ENCODE measurements at places on chromosomes 6 and 20.
A peak's percentile ranks its signal among the peaks of the same experiment; 100 is the strongest.

GRCh38 chr20:32490942-32491763 is 94.0 kb downstream of the NOL4L start:
- no peak for DNase-seq

DNA sequence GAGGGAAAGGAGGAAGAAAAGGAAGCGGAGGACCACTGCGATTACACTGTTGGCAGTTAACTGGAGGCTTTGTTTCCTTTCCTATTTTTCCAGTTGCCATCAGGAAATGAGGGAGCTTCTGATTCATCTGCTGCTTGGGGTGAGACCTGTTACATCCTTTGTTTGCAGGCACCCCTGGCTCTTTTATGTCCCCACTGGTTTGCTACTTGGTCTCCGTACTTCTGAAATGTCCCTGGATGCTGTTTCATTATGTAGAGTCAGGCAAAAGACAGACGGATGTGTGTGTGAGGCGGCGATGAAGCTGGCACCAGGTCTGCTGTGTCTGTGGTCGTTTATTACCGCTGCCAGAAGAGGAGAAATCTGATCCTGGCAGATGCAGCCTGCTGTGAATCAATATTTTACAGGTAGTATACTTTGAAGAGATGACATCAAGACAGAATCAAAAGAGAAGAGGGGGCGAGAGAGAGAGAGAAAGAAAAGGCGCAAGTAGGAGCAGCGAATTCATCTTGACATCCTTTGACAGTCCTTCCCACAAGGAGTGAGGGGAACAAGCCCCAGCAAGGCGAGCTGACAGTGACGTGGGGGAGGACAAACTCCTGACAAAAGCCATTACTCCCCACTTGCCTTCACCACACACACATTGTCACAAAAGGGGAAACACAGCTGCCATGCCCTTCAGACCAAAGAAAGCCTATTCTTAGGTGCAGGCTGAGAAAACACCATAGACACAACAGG is 145.9 kb upstream of the FBXL4 start:
- no peak for DNase-seq

DNA sequence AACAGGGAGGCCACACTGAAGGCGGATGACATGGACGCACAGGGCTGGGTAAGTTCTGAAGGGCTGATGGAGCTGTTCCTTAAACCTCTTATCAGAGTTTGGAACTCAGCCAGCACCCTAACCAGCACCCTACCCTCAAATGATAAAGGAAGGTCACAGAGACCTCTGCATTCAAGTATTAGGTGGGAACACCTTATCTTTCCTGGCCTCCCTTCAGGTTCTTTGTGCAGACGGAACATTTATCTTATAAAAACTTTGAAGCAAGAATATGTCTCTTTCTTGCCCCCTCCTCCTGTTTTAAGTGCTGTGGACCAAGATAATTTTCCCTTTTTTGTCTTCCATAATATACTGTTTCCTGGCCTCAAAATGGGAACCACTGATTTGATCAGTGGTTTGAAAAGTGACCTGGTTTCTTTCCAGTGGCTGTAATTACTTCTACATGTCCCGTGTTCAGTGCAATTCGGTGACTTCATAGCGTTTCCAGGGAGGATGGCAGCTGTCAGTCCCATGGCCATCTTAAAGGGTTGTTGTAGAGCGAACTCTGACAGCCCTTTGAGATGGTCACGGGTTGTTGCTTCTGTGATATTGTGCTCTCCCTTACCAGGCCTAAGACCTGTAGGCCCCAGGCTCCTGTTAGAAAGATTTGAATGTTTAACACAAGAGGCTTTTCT is 213.2 kb upstream of the MYLIP start:
- no peak for DNase-seq

DNA sequence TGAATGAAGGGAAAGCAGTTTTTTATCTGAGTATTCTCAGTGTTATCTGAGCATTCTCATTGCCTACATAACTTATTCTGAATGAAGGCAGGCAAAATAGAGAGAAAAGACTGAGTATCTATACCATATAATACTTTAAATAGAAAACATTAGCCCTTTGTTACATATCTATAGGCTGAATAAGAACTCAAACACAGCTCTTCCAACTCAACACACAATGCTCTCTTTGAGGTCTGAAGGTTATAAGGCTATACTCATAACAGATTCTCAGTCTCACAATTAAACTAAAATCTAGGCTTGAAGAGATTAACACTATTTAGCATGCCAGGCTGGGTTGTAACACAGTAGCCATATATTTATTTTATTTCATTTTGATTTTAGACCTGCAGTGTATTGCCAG is 56.9 kb downstream of the EYS start:
- DNase-seq = no peak

DNA sequence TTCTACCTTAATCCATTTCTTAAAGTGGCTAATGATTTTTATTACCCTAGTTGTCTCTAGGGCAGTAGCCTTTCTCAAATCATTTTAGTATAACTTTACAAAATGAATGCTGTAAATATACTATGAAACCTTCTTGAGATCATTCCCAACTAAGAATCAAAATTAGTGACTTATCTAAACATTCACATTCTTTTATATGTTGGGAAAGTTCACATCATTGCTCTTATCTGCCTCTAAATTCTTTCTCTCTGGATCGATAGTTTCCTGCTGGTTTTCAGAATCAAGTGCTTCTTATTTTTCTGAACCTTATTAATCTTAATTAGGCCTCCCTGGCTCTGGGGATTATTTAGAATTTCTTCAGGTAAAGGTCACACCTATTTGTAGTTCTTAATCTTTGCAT is 126.8 kb downstream of the BCKDHB start:
- DNase-seq = no peak

- DNase-seq = no peak
These were observed 627.7 kb downstream of the QKI start for GRCh38 chr6:164042212-164042611.

DNA sequence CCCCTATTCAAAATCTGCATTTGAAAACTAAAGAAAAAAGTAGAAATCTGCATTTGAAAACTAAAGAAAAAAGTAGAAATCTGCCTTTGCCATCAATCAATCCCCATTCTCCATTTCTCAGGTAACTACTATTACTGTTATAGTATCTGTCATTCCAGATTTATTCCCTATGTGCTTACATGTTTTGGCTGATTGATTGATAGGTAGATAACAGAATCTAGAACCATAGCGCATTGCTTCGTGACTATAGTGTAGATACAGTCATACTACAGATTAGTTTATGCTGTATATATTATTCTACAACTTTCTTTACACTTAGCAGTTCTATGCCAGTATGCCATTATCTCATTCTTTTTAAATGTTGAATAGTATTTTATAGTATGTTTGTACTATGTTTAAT is 163.0 kb downstream of the SIM1 start:
- DNase-seq = no peak

DNA sequence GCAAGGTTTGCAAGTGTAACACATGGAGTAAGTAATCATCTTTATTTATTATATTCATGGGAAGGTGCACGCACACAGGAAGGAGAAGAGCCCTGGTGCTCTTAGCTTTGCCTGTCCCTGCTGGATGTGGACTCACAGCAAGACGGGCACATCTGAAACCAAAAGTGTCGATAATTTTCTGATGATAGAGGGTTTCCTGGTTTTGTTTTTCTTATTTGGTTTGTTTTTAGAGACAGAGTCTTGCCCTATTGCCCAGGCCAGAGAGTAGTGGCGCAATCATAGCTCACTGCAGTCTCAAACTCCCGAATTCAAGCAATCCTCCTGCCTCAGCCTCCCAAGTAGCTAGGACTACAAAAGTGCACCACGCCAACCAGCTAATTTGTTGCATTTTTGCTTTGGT is 7.8 kb upstream of the KHDC1L start:
- no peak for DNase-seq

DNA sequence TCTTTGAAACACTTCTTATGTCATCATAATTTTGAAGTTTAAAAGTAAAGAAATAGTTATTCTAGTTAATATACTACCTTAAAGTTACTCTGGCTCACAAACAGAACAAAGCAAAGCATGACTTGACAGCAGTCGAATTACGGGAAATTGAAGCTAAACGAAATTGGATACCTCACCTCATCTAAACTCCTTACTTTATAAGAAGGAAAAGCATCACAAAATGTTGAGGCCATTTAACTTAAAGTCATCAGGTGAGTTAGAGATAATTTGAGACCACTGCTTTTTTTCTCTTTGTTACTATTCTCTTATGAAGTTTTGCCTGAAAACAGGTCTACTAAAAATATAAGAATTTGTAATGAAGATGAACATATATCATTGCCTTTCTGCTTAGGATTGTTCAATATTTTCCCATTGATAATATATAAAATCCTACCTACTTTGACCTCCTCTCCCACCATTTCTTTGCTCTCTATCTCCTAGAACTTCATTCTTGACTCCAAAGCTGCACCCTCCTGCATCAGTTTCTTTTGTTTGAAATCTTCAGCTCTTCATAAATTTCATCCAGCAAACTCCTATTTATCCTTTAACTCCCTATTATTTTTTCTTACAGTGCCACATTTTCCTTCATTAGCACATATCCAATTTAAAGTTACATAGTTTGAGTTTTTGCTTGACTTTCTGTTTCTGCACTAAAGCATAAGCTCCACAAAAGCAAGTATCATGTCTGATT is 510.7 kb upstream of the ZNF337 start:
- DNase-seq = no peak

GRCh38 chr6:97669191-97670031 is 386.4 kb upstream of the MMS22L start:
- peak; percentile 10 for DNase-seq

- DNase-seq = no peak
These were observed 748 bp upstream of the ZNF292 start for GRCh38 chr6:87154641-87154992.

GRCh38 chr6:14542670-14543366 is 425.2 kb downstream of the CD83 start:
- peak; percentile 40 for DNase-seq

GRCh38 chr6:149154261-149154821 is 163.2 kb upstream of the TAB2 start:
- DNase-seq = no peak

GRCh38 chr6:32337186-32337805 is 34.4 kb downstream of the TSBP1 start:
- no peak for DNase-seq

DNA sequence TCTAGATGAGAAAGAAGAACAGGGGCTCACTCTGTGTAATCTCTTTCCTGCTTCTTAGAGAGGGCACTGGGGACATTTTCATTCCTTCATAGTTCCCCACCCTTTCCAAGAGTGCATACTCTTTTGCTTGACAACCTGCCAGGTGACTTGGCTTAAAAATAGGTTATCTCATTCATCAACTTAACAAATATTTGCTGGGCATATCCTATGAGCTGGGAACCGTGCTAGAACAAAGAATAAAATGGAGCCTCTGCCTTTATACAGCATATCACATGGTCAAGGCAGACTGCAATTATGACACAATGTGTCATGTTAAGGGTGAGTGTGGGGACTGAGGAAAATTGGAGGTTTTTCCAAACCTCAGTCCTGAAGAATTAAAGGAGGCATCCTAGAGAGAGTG is 209.8 kb upstream of the FOXA2 start:
- DNase-seq = no peak
